Kidney glomerular epithelial cell (primary cell): ENCODE measurements at places on chromosomes 5 and 9.

GRCh38 chr9:34047864-34048726, 592 bp downstream of the UBAP2 start:
- DNase-seq: no peak

DNA sequence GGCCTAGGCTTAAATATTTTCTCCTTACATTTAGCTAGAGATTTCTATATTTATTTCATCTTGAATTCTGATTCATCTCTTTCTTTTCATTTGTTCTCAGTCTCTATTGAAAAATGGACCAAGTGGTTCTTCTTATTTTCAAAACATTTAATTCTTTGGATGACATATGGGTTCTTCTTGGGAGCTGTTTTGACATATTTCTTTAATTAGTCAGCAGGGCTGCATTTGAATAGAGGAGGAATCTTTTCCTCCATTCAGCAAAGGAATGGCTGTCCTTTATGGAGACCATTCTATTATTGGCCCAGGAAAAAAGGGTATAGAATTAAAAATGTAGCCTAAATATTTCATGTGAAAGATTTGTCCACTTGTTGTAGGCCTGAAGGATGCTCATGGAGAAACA, 109.9 kb downstream of the RPS23 start:
- no peak for DNase-seq

DNA sequence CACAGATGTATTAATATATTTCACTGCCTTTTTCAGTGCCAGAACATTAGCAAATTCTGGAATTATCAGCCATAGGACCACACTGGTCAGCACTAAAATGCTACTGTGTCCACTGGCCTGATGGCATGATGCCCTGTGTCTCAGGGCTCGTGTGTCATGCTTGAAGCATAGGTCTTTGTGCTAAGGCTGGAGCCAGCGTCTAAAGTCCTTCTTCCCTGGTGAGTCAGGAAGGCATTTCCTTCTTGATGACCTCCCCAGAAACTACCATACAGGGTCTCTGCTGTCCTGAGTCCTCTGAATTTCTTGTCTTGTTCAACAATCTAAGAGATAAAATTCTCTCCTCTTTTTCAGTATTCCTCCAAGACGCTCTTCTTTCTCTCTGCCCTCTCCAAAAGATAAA, 489.9 kb downstream of the PSAT1 start:
- no peak for DNase-seq

- DNase-seq: no peak
Observed at GRCh38 chr5:143653256-143653655, 158.7 kb upstream of the HMHB1 start.

- no peak for DNase-seq
Observed at GRCh38 chr5:40025586-40025985, 600.8 kb upstream of the DAB2 start.

GRCh38 chr9:111992523-111992922, 95.9 kb downstream of the UGCG start:
- peak; percentile 77 for DNase-seq

GRCh38 chr5:74638970-74639806, 1.3 kb downstream of the ENC1 start:
- DNase-seq: no peak

GRCh38 chr9:81829195-81829882, 98.9 kb upstream of the SPATA31D4 start:
- DNase-seq: no peak

- DNase-seq: no peak
Observed at GRCh38 chr9:71690689-71691435, 77.5 kb downstream of the CEMIP2 start.
